ENCODE measurements at places on chromosomes 11 and 22.

- no peak for DNase-seq
Observed at GRCh38 chr11:126511475-126512115, 156.1 kb downstream of the ST3GAL4 start.

DNA sequence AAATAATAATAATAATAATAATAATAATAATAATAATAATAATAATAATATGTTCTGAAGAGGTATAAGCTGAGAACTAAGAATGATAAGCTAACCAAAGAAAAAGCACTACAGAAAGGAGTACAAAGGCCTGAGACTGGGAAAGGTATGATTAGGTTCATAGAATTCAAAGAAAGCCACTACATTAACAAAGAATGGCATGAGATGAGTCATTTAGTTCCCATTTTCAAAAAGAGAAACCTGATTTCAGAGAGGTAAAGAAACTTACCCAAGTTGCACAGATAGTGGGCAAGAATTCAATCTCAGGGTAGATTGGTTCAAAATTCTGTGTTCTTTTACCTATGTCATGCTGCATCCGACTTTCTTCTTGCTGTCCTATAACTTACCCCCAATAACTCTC, 350.9 kb downstream of the TTC28 start:
- no peak for DNase-seq

DNA sequence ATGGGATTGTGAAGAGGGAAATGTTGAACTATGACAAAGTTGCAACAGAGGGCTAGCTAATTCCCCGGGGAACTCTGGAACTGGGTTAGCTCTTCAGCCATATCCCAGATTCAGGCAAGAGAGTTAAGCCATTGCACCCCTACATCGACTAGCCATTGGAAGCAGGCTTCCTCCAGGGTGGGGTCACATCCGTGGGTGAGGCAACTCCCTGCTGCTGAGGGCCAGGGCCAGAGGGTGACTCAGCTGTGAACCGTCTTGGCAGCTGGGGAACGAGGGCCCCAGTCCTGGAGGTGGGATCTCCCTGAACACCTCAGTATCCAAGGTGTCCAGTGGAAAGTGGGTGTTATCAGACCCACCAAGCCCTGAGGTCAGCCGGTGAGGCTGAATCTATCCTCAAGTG, 41.1 kb downstream of the RPS6KA4 start:
- DNase-seq: no peak

DNA sequence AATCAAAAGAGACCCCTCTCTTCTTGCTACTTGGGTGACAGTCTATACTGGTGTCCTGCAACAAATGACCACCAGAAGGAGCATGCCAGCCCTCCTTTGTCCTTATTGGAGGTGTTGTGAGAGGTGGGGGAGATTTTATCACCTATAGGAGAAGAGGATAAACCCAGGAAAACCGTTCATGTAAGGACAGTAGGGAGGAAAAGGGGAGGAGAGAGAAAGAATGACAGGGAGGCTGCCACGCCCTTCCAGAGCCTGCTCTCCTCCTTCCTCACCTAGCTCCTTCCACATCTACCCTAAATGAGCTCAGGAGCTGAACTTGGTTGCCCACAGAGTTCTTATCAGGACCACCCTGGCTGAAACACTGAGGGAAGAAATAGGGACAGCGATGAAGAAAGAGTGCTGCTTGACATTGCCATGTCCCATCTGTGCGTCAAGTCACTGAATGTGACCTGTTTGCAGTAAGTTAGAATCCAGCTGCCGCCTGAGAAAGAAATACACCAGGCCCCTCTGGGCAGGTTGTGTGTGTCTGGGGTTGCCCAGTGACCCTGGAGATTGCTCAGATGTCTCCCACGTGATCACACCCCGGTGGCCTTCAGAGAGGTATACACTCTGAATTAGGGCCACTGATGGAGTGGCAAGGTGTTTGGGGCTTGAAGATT, 40.4 kb upstream of the ETS1 start:
- peak; percentile 51 for DNase-seq

DNA sequence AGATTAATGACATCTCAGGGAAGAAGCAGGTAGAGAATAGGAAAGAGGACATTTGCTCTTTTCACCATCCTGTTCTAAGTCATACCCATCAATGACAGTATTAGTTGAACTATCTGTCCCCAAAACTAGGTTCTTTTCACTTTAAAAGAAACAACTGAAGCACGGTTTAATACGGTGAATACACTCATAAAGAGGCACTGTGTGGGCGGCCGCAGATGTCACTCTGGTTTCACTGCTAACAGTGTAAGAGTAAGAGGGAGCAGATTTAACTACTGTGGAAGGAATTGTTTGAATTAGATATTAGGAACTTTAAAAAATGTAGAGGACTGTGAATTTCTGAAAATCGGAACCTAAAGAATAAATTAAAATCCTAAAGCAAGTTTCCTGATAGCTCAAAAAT, 49.5 kb downstream of the VSIG10L2 start:
- DNase-seq: no peak

GRCh38 chr11:32215157-32215556, 124.3 kb downstream of the RCN1 start:
- no peak for DNase-seq

GRCh38 chr11:94563848-94564467, 3.2 kb upstream of the PIWIL4 start:
- DNase-seq: no peak

GRCh38 chr11:113141010-113141409, 173.4 kb upstream of the TTC12 start:
- peak; percentile 62 for DNase-seq
